ENCODE measurements at places on chromosomes 6 and 20. TPM values are rescaled to one million over a fixed set of nuclear protein-coding genes. Genes with fewer than 3 reads are reported as not detected.

The NECAB3 gene
- polyA plus RNA-seq = 72.6 TPM

The ADGRB3 gene
- polyA plus RNA-seq = 0.31 TPM

The OR10C1 gene
- polyA plus RNA-seq = not detected

- H3K4me1 ChIP-seq = no peaks in the 10 kb centered on the region
- H3K36me3 ChIP-seq = no peaks in the 10 kb centered on the region
- no peak overlapping the region for H3K4me3 ChIP-seq
- H3K27me3 ChIP-seq = no peaks in the 10 kb centered on the region
Measured at GRCh38 chr6:123676793-123677192, 40.0 kb upstream of the TRDN start.

DNA sequence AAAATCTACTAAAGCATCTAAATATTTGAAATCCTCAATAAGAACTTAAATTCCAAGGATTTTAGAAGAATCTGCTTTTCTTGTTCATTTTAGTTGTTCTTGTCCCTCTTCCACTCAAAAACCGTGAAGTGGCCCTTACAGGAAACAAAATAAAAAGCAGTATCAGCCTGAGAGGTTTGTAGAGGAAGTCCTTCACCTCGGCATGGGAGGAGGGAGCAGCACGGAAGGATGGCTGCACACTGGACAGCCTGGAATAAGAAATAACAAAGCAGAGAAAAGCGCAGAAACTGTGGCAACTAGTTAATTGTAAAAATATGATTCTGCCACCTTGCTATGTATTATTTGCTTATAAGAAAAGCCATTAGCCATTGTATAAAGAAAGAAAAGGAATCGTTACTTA lies 46.1 kb downstream of the RALGAPA2 start:
- H3K27me3 ChIP-seq = no peaks in the 10 kb centered on the region
- DNase-seq = no peak
- no peaks in the 10 kb centered on the region for H3K36me3 ChIP-seq

DNA sequence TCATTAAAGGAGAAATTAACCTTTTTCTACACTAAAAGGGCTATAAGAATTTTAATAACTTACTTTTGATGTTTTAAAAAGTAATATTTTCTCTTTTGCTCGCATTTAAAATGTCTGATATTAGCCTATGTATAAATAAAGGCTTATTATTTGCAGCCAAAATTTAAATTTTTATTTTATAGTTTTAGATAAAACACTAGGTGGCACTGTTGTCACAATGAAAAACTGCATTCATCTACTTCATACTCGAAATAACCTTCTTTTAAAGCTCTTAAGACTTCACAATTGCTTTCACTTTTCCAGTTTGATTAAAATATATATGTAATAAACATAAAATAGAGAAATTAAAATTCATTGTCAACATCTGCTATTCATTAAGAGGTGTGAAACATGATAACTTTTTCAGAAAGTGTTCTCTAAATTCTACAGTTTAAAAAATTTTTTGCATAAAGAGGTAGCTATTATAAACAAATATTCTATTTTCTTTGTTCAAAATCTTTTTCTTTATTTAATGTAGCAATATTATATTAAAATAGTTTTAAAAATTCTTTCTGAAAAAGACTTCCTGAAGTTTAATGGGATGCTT lies 78.8 kb upstream of the DEFB112 start:
- no peaks in the 10 kb centered on the region for H3K4me1 ChIP-seq
- no peaks in the 10 kb centered on the region for H3K27me3 ChIP-seq

DNA sequence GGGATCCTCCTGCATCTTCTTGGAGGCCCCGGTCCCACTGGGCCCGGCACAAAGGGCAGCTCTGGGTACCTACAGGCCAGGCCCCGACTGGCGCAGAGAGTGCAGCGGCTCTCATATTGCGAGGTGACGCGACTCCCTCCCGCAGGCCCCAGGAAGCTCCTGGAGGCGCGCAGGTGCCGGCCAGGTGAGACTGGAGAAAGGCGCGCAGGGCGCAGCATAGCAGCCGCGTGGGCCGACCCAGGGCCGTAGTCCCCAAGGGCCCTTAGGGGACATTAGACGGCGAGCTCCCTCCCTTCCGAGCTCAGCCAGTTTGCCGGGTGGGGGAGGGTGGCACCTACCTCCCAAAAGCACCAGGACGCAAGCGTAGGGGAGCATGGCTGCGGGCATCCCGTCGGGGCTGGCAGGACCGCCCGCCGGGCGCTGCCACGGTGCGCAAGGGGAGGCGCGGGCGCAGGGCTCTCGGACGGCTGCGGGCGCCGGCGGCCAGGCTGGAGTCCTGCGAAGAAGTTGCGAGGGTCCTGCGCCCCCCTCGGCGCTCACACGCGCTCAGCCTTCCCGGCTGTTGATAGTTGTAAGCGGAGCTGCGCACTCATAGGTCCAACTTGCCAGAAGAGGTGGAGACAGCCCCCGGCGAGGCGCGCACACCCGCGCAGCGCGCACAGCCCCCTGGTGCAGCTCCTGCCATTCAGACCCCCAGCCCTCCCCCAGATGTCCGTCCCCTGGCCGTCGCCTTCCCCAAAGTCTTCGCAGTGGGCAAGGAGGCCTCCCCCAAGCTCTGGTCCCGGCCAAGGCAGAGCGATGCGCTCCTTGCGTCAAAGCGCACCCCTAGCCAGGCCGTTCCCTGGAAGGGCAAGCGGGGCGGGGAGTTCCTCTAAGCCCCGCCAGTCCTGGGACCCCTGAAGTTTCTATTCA lies 622 bp downstream of the APCDD1L start:
- peak; percentile 75 for DNase-seq
- peaks cover 40% of the 10 kb centered on the region for H3K27me3 ChIP-seq
- no peaks in the 10 kb centered on the region for H3K36me3 ChIP-seq
- H3K27ac ChIP-seq = no peak overlapping the region

GRCh38 chr6:109282756-109283155 lies 99.5 kb downstream of the CD164 start:
- no peaks in the 10 kb centered on the region for H3K27me3 ChIP-seq
- H3K4me3 ChIP-seq = no peak overlapping the region
- no peak overlapping the region for H3K27ac ChIP-seq
- H3K4me1 ChIP-seq = no peaks in the 10 kb centered on the region

GRCh38 chr20:3699037-3699436 lies 13.4 kb downstream of the SIGLEC1 start:
- H3K27ac ChIP-seq = no peak overlapping the region
- no peak for DNase-seq
- no peak overlapping the region for H3K4me3 ChIP-seq
- no peaks in the 10 kb centered on the region for H3K36me3 ChIP-seq
- H3K27me3 ChIP-seq = no peaks in the 10 kb centered on the region

DNA sequence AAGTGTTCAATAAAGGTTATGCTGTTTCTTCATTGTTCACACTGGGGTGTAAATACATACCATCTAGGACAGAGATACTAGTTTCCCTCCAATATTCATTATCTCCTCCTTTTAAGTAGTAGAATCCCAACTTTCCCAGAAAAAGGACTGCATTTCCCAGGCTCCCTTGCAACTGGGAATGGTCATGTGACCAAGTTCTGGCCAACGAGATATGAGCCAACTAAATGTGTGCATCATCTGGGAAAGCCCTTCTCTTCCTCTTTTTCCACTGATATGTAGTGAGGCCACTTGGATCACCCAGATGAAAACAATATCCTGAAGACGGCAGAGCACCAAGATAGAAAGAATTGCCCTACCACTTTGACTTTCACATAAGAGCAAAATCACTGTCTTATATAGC lies 97.9 kb upstream of the PTPRT start:
- H3K27me3 ChIP-seq = no peaks in the 10 kb centered on the region
- H3K4me3 ChIP-seq = no peak overlapping the region
- DNase-seq = no peak
- no peak overlapping the region for H3K27ac ChIP-seq
- no peaks in the 10 kb centered on the region for H3K4me1 ChIP-seq
- no peaks in the 10 kb centered on the region for H3K36me3 ChIP-seq

DNA sequence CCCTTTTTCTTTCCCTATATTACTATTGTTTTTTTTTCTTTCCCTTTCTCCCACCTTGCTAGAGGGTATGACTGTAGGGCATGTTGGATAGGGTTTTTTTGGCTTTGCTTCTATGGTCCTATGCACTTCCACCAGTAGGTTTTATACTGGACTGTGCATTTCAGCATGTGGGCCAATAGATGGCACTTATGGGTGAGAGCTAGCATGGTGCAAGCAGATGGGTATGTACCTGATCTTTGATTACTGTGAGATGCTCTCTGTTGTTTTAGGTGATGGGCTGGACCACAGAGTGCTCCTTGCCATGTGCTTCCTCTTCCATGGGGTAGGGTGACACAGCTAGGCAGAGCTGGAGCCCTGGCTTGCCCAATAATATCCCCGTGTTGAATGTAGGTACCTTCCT lies 128.5 kb upstream of the CHD6 start:
- H3K4me3 ChIP-seq = no peak overlapping the region
- H3K36me3 ChIP-seq = no peaks in the 10 kb centered on the region
- no peak for DNase-seq
- no peaks in the 10 kb centered on the region for H3K4me1 ChIP-seq
- no peak overlapping the region for H3K27ac ChIP-seq
- no peaks in the 10 kb centered on the region for H3K27me3 ChIP-seq

DNA sequence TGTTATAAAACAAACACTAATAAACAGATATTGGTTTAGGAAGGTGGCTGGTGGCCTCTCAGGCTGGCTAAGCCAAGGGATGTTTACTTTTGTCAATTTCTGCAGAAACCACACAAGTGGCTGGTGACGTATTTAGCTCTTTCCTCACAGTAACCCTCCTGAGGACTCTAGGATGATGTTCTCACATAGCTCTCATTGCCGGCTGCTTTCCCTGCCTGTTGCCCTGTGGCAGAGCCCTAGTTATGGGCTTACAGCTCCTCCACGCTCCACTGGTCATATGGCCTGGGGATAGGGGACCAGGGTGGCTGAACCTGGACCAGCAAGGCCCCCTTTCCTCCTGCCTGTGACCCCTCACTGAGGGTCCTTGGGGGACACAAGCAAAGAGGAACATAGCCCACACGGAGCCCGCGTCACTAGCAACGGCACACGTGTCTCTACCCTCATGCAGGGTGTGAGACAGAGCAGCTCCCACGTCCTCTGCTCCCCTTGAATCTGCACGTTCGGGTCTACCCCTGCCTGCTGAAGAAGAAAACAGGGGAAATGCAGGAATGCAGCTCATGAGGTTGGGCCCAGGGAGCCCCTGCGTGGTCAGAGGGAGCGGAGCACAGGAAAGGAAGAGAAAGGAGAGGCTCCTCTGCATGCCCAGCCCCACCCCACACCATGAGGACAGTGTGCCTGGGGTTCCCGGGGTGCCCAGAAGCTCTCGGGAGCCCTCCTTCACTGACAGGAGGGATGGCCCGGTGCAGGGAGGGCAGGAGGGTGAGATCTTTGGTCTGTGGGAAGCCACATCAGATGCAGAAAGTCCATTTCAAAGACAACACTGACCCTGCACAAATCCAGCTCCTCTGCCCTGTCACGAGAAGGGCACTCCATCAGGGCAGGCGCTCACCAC lies 13.9 kb downstream of the RAMACL start:
- H3K4me3 ChIP-seq = 0 out of 2 replicates have a peak overlapping the region, but pooled peaks have one; percentile 5
- H3K36me3 ChIP-seq = no peaks in the 10 kb centered on the region
- H3K27me3 ChIP-seq = no peaks in the 10 kb centered on the region
- peak overlapping the region; percentile 54 for H3K27ac ChIP-seq
- H3K4me1 ChIP-seq = peaks cover 15% of the 10 kb centered on the region

- no peaks in the 10 kb centered on the region for H3K36me3 ChIP-seq
- H3K27ac ChIP-seq = no peak overlapping the region
- no peaks in the 10 kb centered on the region for H3K4me1 ChIP-seq
- no peaks in the 10 kb centered on the region for H3K27me3 ChIP-seq
Measured at GRCh38 chr6:72646604-72647485, 25.0 kb downstream of the KCNQ5 start.

DNA sequence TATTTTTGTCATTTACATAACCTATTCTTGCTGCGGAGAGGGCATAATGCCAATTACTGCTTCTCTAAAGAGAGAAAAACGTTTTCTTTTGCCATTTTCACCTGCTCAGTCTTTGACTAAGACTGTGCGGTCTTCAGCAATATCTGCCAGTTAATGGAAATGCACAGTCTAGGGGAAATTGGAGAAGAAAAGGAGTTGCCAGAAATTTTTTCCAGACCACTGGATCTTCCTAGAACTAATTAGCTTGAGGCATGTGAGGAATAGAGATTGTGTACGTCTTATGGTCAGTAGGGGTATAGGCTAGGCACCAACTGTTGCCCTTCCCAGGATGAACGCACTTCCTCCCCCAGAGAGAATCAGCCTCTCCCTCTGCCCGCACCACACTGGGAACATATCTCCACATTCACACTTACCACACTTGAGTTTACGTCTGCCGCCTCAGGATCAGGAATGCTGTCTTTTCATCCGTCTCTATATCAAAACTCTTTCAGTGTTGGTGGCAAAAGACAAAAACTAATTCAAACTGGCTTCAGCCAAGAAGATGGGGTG lies 67.9 kb upstream of the E2F3 start:
- no peaks in the 10 kb centered on the region for H3K4me1 ChIP-seq
- no peaks in the 10 kb centered on the region for H3K27me3 ChIP-seq
- H3K4me3 ChIP-seq = no peak overlapping the region
- no peak for DNase-seq
- H3K36me3 ChIP-seq = no peaks in the 10 kb centered on the region

GRCh38 chr6:42156638-42157037 lies 14.2 kb upstream of the C6orf132 start:
- no peaks in the 10 kb centered on the region for H3K36me3 ChIP-seq
- no peaks in the 10 kb centered on the region for H3K27me3 ChIP-seq
- H3K27ac ChIP-seq = no peak overlapping the region
- H3K4me1 ChIP-seq = peaks cover 11% of the 10 kb centered on the region
- no peak for DNase-seq

Data from H1 (cell line).